ENCODE measurements at places on chromosomes 5 and 9. TPM values are rescaled to one million over a fixed set of nuclear protein-coding genes. Genes with fewer than 3 reads are reported as not detected.
A peak's percentile ranks its signal among the peaks of the same experiment; 100 is the strongest.

SIT1 gene
- 0.32 TPM for total RNA-seq

FAT2 gene
- not detected for total RNA-seq

- no peak for DNase-seq
Measured at GRCh38 chr5:53327811-53328334, 152.6 kb upstream of the FST start.

GRCh38 chr9:8053501-8053900 is 253.9 kb upstream of the DMAC1 start:
- DNase-seq: no peak

BAAT gene
- total RNA-seq: not detected

GRCh38 chr5:159210210-159210661 is 883 bp upstream of the RNF145 start:
- no peak for DNase-seq

GRCh38 chr9:227860-228259 is 13.2 kb downstream of the DOCK8 start:
- DNase-seq: no peak

CENPH gene
- total RNA-seq: 3.5 TPM

CTSL gene
- 135 TPM for total RNA-seq

DNA sequence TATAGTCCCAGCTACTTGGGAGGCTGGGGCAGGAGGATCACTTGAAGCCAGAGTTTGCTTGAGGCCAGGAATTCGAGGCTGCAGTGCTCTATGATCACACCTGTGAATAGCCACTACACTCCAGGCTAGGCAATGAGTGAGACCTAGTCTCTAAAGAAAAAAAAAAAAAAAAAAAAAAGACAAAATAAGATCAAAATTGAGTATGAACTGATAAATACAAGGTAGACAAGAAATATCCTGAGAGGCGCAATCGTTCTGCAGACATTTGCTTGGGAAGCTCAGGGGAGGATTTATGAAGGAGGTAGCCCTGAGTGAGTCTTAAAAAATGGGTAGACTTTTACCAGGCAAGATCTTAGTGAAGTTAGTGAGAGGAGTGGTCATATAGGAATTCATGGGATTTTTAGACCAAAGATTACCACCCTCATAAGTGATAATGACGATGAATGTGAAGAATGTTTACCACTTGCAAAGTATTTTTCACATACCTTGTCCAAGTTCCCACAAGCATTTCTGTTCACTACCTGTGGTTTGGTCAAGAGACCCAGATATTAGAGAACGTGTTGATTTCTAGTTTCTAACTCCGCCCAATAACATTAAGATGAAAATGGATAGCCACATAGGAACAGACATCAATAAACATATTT is 4.4 kb downstream of the PDCD1LG2 start:
- DNase-seq: no peak

DNA sequence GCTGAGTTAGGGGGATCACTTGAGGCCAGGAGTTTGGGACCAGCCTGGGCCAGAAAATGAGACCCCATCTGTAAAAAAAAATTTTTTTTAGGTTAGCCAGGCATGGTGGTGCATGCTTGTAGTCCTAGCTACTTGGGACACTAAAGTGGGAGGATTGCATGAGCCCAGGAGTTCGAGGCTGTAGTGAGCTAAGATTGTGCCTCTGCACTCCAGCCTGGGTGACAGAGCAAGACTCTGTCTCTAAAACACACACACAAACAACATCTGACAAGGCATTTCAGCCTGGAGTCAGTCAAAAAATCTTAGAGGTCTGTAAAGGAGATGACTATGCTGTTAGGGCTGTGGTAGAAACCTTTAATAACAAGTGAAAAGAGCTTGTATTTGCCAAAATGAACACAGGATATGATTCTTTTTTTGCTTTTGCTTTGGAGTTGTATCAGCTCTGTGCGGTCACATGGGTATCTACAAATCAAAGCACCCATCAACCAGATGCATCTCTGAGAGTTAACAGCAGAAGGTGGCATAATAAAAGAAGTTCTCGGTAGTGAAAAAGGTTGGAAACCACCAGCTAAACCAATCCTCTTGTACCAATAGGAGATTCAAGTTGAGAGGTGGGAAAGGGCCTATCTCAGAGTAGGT is 3.6 kb upstream of the PSMD5 start:
- DNase-seq: no peak

DNA sequence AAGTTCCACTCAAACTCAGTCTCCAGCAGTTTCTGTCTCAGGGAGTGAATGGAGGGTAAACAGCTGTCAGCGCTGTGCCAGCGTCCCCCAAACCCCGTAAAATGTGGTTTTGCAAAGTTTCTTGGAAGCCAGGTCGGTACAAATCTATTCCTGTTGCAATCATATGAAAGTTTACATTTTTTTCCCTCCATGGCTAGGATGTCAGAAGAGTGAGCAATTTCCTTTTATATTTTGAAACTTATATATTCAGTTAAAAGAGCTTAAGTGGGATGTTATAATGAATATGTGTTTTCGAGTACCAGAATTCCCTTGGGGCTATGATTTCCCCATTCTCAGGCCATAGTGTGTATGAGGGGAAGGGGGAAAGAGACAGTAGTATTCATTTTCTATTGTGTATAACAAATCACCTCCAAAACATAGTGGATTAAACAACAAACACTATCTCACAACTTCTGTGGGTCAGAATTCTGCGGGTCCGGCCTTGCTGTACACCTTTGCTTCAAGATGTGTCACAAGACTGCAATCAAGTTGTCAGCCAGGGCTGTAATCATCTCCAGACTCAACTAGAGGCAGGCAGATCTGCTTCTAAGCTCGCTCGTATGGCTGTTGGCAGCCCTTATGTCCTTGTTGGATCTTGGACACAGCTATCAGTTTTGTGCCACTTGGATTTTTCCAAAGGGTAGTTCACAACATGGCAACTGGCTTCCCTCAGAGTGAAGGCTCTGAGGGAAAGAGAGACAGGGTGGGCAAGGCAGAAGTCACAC is 107.4 kb downstream of the SNX18 start:
- DNase-seq: no peak

DNA sequence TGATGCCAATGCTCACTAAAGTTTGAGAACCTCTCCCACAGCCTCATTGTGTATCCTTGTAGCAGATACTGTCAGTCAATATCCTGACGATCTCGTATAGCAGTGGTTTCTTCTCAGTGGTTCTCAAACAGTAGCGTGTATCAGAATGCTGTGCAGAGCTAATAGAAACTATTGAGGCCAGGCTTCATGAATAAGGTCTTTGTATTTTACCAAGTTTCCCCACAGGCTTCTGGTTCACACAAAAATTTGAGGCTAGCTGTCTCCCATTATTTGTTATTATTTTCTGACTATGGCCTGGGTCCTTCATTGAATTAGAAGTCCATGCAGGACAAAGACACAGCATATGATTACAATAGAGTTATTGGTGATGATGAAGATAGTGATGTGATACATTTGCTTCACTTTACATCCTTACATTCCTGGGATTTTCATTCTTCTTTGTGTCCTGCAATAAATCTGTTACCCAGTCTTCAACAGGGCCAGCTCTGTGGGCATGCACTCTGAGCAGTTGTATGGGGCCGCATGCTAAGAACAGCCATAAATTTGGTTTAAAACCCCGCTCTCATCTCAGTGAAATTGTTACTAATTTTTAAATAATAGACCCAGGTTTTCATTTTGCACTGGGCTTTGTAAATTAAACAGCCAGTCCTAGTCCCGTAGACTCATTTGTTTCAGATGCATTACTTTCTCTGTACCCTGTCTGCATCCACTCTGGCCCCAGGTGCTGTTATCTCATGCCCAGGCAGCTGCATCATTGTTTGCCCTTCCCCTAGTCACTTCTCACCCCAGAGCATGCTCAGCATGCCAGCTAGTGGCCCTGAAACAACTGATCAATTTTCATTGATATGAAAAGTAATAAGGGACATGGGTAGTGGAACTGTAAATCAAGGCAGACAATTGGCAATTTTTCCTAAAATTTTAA is 199.9 kb upstream of the PIK3R1 start:
- DNase-seq: no peak

- DNase-seq: no peak
Measured at GRCh38 chr9:115022760-115023434, 92.5 kb upstream of the TNFSF8 start.

GRCh38 chr5:72363166-72363802 is 43.1 kb downstream of the PTCD2 start:
- no peak for DNase-seq

CDC26 gene
- 34.9 TPM for total RNA-seq

NRARP gene
- 4.0 TPM for total RNA-seq

IFNA5 gene
- not detected for total RNA-seq

DNA sequence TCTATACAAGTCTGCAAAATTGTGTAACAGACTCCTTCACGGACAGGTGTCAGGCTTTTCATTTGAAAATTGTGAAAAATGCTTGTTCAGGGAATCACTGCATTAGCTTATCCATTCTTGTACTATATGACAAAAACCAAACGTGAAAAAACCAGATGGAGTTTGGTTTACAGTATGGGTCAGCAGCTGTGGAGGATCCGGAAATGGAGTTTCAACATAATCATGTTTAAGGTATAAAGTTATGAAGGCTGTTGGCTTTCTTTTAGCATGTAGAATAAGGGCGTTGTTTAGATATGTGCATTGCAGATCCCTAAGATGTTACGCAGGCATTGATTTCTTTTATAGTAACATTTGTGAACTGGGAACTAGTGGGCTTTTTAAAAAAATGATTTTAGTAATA is 123.8 kb downstream of the GDNF start:
- DNase-seq: no peak

DNA sequence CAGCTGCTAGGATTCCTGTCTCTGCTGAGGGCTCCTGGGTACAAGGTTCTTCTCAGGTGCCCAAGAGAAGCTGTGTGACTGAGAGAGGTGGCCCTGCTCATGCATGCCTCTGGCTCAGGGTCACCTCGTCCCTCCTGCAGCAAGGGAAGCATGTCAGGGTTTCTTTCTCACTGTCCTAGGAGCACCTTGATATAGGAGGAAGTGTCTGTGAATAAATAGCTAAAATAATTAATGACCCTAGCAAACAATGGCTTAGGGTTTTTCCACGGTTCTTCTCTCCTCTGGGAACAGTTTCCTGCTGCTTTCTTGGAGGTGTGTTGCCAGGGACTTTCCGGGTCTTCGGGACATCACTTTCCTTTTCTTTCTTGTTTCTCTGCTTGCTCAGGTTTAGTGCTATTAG is 87.2 kb downstream of the ARHGAP26 start:
- DNase-seq: no peak

DNA sequence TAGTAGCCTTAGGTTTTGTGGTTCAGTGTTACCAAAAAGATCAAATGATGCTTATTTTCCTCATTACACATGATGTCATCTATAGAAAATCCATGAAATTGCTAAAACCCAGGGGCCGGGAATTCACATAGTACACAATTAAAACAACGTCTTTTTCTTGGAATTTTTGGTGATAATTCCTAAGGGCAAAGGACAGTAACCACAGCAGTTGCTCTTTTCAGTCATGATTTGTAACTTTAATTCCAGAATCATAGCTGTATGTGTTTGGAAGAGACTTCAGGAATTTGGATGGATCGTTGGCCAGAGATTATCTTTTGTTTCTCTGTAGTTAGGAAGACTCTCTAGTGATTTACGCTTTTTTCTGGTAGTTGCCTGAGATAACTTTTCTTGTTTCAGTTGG is 748.7 kb downstream of the TLE4 start:
- DNase-seq: no peak

MYORG gene
- total RNA-seq: 5.3 TPM

GRCh38 chr9:12674961-12675360 is 18.2 kb upstream of the TYRP1 start:
- no peak for DNase-seq

GRCh38 chr9:135083831-135084230 is 3.6 kb upstream of the OLFM1 start:
- no peak for DNase-seq

DNM1 gene
- total RNA-seq: 5.4 TPM

DNA sequence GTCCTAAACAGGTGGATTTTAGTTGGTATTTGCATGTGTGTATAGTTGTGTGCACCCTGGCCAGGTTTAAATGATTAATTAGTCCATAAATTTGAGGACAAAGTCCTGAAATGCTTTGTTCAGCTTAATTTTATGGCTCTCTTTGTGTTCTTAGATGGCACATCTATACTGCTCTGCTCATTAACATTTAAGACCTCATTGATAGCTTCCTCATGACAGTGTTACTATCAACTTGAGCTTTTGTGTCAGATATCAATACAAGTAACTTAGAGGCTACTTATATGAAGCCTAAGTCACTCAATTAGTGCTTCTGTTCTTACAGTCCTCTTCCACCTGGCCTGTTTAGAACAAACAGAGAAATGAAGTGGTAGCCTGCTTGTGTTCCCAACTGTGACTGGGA is 240.9 kb downstream of the TRPM3 start:
- no peak for DNase-seq

POU5F2 gene
- 0.30 TPM for total RNA-seq

DNA sequence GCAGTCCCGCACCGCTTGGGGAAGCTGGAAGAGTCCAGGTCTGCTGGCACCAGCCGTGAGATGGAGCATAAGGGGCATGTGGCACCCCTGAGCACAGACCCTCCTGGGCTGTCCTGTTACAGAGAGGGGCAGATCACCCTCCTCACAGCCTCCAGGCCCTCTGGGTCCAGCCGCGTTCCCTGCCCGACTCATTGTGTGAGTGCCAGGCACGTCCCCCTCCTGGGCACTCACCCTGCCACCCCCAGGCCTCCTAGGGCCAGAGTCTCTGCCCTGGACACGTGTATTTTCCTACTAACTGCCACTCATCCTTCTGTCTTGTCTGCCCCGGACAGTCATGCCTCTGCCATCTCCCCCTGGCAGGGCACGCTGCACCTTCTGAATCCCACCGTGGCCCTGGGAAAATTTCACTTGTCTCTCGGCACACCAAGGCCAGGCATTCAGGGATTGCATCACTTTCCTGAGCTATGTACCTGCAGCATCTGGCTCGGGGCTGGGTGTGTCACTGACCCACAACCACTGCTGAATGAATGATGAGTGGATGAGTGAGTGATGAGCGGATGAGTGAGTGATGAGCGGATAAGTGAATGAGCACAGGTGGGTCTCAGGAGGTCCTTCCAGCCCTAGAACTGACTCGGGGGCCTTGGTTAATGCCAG is 21.5 kb upstream of the FCN1 start:
- DNase-seq: no peak

MLANA gene
- not detected for total RNA-seq

GRCh38 chr5:52776116-52776515 is 11.6 kb upstream of the ITGA1 start:
- DNase-seq: no peak

HDHD3 gene
- 9.9 TPM for total RNA-seq

- DNase-seq: no peak
Measured at GRCh38 chr9:73773896-73774295, 622.2 kb downstream of the ANXA1 start.

NUP214 gene
- total RNA-seq: 28.9 TPM

GRCh38 chr5:57482671-57483106 is at the start of gene ACTBL2:
TSS of gene ACTBL2 (minus strand) at chr5:57482811. CDS start at chr5:57482707, 104 bp downstream.
- DNase-seq: no peak

- no peak for DNase-seq
Measured at GRCh38 chr5:13740471-13740870, 204.0 kb downstream of the DNAH5 start.

DNA sequence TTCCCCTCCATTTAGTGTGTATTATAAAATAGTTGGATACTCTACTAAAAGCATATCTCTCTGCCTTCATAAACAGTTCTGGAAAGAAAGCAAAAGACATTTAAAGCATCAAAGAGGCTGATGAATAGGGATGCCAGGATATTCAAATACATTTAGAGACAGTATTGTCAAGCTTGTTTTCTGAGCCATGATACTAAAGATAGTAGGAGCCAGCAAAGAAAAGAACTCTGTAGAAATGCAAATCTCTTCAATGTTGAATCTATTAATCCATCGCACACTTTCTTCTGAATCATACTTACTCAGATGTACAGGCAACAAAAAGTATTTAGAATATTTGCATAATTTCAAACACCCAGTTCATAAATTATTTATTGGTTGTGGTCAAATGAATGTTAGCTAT is 207.1 kb upstream of the MEF2C start:
- no peak for DNase-seq

GRCh38 chr9:73023025-73023541 is 70.2 kb upstream of the ALDH1A1 start:
- peak; percentile 33 for DNase-seq
